ENCODE measurements at places on chromosomes 1 and 21. TPM values are rescaled to one million over a fixed set of nuclear protein-coding genes. Genes with fewer than 3 reads are reported as not detected.

SYT2 gene
- not detected for total RNA-seq

CD160 gene
- not detected for total RNA-seq

GPR161 gene
- 8.9 TPM for total RNA-seq

SIM2 gene
- 0.91 TPM for total RNA-seq

IRF6 gene
- total RNA-seq, result 5.4 TPM

PIK3CD gene
- 6.8 TPM for total RNA-seq

KIFAP3 gene
- 15.3 TPM for total RNA-seq

MYBPH gene
- 8.5 TPM for total RNA-seq

Measured in epithelial cell of alveolus of lung (primary cell).